ENCODE measurements at places on chromosomes 1 and 21.

GRCh38 chr21:31501926-31502325, 157.6 kb upstream of the SOD1 start:
- no peak for DNase-seq

DNA sequence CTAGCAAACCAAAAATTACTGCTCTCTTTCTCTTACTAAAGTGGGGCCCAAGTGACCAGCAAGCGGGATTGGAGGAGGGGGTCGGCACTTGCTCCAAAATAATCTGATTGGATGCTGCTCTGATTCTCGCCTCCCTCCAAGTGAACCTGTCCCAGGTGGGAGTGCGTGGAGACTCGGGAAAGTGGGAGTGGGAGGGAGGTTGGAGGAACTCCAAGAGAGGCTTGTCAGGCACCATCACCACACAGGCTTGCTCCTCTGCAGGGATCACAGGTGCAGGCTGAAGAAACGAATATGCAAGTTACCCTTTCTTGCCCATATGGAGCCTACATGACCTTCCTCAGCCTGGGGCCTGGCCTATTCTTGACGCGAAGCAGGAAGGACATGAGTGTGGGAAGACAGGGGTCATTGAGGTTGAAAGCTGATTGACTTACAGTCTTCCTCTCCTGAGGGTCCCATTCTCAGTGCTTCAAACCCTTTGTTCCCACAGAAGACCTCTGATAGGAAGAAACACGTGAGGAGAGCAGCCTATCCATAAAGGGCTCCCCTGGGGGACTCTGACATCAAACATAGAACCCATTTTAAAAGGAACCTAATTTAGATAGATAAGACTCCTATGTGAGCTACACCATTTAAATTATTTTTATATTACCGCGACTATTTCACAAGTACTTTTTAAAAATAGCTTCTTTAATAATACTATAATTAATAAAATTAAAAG, 14.2 kb downstream of the RGS8 start:
- DNase-seq = no peak

- no peak for DNase-seq
These were observed 97.9 kb downstream of the OBSCN start for GRCh38 chr1:228305721-228306152.

DNA sequence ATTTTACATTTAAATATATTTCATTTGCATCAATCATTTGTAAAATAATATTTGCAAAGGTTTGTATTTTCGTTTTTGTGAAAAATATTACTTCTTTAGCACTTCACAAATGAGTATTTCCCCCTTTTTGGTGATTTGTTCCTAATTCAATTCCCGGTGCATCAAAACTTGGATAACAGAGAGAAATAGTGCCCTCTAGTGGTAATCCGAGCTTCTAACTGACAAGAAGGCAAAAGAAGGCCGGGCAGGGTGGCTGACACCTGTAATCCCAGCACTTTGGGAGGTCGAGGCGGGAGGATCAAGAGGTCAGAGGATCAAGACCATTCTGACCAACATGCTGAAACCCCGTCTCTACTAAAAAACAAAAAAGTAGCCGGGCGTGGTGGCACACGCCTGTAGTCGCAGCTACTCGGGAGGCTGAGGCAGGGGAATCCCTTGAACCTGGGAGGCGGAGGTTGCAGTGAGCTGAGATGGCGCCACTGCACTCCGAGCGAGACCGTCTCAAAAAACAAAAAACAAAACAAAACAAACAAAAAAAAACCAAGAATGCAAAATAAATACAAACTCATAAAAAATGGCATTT, 137.7 kb downstream of the COL11A1 start:
- DNase-seq = no peak

GRCh38 chr1:31751822-31752241, 12.3 kb downstream of the ADGRB2 start:
- no peak for DNase-seq
